Brain (organoid and tissue), 16 donors: ENCODE measurements at places on chromosomes 4 and X.

DNA sequence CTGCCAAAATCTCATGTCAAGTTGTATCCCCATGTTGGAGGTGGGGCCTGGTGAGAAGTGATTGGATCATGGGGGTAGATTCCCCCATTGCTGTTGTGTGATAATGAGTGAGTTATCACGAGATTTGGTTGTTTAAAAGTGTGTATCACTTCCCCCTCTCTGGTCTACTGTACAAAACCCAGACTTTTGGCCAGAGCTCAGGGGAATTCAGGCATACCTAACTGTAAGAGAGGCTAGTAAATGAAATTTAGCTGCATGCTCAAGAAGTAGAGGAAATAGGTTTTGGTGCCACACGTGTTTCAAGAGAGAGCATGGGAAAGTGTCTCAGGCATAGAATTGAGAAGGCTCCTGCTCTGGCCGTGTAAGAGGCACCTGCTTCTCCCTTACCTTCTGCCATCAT is 190.5 kb upstream of the GALNTL6 start:
- no peak for DNase-seq

DNA sequence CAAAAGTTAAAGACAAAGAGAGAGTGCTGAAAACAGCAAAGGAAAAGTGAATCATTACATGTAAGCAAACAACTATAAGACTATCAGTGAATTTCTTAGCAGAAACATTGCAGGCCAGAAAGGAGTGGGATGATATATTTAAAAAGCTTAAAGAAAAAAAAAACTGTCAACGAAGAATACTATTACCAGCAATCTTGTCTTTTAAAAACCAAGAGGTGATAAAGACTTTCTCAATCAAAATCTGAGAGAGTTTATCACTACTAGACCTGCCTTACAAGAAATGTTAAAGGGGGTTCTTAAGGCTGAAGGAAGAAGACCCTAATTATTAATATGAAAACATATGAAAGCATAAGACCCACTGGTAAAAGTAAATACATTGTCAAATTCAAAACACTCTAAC is 132.5 kb upstream of the ZCCHC13 start:
- DNase-seq = no peak

GRCh38 chrX:95076449-95076848 is 1402.4 kb downstream of the FAM133A start:
- DNase-seq = no peak

DNA sequence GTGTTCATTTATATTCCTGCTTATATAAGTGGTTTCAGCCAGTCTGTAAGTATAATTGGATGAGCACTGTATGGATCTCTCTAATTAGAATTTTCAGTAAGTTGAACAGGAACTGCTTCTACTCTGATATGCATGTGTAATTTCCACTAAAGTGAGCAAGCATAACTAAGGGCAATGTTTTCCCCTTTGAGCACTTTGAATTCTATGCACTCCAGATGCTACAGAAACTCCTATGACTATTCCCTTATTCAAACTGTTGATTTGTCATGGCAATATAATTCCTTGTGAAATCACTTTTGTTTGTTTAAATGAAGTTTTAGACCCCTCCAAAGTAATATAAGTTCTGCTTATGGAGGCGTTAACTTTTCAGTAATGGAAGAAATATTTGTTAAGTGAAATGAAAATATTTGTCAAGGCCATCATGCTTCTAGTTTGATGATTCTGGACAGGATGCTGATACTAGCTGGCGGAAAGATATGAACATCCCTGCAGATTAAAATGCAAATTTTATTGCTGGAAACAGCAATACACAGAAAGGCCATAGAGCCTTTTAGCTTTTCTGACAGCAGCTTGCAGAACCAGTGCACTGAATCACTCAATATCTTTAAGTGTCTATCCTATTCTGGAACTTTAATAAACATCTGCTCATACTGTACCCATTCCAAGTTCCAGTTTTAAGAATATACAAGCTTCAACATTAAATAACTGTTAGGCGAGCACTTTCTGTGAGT is 1460.8 kb downstream of the RAPGEF2 start:
- peak; percentile 6 for DNase-seq

DNA sequence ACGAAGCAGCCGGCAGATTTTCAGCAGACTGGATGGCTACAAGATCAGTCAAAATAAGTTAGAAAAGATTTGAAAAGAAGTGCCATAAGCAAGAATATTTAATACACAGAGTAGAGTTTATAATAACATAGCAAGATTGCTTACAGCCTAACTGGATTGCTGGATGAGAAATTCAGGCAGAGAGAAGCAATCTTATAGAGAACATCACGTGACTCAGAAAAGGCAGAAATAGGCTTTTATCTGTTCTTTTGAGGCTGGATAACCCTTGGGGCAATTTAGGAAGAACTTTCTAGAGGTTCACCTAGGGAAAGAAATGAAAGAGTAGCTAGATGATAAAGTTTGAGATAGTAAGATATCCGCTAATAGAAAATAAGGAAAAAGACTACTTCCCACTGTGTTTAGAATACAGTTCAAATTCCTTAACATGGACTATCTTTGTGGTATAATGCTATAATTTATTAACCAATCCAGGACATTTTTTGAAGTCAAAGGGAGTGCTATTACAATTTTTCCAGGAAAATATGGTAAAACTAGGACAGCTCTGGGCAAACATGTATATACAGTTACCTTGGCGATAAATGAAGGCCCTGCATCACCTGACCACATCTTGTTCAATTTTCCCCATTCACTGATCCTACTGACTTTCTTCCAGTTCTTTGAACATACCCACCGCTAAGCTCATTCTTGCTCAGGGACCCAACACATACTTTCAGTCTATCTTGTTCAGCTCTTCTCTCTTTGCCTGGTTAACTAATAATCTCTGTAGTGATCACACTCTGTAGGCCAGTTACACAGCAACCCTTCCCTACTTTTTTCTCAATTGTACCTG is 12.7 kb upstream of the SPCS3 start:
- no peak for DNase-seq

DNA sequence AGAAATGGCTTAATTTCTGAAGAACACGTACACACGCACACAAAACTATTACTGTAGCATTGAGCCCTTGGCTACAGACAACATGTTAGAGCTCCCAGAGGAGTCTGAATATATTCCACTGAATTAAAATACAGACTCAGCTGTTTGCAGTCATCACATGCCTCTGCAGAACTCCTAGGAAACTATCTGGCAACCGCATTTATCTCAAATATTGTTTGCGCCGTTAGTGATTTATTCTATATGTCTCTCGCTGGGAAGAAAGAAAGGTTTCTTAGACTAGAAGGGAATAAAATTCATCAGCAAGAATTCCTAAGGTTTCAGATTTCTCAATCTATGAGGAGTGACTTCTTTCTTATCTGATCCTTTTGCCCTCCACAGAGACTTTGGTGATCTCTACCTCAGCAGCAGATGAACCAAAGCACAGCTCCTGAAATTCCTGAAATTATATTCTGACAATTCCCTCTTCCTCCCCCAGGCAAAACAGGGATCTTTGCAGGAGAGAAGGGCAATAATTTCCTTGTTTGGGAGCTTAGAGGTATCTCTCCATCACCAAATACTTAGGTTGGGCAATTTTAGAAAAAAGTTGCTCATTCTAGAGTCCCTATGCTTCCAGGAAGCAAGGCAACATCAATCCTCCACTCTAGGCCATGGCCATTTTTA is 199.2 kb downstream of the APBB2 start:
- DNase-seq = peak; percentile 31

- DNase-seq = no peak
These were observed 3.8 kb downstream of the ZFX start for GRCh38 chrX:24153178-24153795.
